ENCODE measurements at places on chromosomes 2 and 18.

DNA sequence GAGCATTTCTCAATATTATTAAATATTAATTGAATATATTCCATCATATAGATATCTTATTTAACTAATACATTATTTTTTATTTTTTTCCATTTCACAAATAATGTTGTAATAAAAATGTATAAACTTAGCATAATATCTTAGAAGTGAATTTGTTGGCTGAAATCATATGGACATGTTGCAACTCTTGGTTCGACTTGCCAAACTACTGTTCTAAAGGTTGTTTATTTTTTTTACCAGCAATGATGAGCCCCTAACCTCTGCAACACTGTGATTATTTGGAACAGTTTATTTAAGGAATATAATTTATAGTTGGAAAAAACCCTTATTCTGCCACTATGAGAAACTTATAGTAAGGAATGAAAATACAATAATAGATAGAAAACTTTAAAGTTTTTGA is 8.8 kb upstream of the NAB1 start:
- DNase-seq = no peak

- no peak for DNase-seq
Observed at GRCh38 chr2:158509928-158510797, 53.4 kb downstream of the PKP4 start.

- DNase-seq = no peak
Observed at GRCh38 chr2:236434593-236434992, 135.0 kb upstream of the ACKR3 start.

DNA sequence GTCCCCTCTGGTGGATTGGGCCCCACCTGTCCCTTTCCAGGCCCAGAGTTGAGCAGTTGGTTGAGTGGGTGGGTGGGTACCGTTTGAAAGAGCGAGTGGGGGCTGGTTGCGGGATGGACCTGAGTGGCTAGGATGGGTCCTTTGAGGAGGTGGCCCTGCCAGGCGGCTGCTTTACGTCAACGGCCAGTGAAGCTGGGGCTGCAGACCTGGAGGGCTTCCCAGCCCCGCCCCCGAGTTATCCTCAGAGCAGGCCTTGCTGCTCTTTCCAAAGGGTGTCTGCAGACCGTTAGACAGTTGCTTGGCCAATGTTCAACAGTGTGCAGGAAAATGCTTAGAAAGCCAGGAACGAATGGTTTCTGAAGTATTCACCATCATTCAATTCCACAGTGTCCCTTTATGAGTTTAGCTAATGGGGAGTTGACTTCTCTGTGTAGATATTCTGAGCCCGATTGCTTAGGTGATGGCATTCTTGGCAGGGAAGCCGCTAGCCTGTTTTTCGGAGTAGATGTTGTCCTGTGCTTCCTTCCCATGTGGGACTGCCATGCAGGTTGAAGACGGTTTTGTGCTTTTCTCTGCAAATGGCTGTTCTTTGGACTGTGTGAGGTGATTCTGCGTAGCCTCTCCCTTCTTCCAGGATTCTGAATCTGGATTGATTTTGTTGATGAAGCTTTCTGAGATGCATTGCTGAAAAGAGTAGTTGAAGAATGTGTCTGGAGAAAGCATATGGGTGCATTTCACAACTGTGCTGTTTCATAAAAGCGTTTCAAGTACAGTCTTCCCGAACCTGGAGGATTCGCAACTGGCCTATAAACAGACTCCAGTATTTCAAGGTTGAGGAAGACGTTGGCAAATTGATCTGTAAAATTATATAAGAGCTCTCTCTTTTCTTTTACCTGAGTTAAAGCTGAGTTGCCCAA is 45.8 kb downstream of the LDLRAD4 start:
- DNase-seq = no peak

GRCh38 chr2:62992561-62992960 is 58.1 kb upstream of the OTX1 start:
- no peak for DNase-seq

GRCh38 chr18:26926066-26926675 is 60.7 kb upstream of the AQP4 start:
- no peak for DNase-seq

GRCh38 chr18:49486134-49486533 is 900 bp downstream of the C18orf32 start:
- no peak for DNase-seq

- peak; percentile 4 for DNase-seq
Observed at GRCh38 chr2:43481927-43482542, 113.8 kb downstream of the THADA start.

GRCh38 chr2:127653421-127654083 is 7.6 kb downstream of the GPR17 start:
- DNase-seq = no peak

DNA sequence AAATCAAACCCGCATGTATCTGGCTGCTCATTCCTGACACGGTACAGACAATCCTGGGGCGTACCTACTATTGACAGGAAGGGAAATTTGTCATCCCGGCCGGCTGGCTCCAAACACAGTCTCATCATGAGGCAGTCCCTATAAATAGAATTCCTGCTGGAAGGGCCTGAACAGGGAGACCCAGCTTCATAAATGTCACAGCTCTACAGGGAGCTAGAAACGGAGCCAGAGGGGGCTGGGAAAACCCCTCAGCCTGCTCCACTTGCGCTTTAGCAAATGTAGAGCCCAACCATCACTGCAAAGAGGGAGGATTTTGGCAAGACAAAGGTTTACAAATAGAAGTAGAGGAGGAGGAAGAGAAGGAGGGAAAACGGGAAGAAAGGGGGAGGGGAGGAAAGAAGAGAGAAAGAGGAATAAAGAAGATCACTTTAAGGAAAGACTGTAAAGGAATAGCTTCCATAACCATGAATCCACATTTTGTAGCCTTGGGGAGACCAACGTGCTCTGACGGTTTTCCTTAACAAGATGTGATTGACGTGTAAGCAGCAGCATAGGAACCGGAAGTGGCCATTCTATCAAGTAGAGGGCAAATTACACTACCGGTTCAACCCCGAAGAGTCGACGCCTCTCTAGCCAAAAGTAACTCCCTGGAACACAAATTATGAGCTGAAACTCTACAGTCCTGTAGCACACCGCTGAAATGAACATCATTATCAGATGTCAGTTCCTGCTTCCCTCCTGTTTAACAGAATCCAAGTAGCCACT is 56.8 kb upstream of the TTN start:
- no peak for DNase-seq

- no peak for DNase-seq
Observed at GRCh38 chr2:236840857-236841256, 244.8 kb upstream of the COPS8 start.

DNA sequence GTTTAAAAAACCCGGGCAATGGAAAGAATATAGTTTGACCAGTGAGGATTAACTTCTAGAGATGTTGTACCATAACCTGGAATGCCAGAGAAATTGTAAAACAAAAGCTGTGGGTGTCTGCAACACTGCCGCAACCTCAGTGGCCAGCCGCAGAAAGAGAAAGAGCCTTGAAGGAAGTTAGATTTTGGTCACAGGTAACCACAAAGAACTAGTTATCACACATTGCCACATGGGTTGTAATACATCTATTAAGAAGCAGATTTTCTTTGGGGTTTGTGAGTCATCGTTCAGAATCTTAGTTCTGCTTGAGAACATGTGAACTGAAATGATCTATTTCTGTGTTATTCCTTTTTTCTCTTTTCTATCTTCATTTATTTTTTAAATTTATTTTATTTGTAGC is 222.9 kb upstream of the AGAP1 start:
- DNase-seq = no peak

GRCh38 chr2:37868866-37869265 is 56.2 kb upstream of the RMDN2 start:
- DNase-seq = no peak

DNA sequence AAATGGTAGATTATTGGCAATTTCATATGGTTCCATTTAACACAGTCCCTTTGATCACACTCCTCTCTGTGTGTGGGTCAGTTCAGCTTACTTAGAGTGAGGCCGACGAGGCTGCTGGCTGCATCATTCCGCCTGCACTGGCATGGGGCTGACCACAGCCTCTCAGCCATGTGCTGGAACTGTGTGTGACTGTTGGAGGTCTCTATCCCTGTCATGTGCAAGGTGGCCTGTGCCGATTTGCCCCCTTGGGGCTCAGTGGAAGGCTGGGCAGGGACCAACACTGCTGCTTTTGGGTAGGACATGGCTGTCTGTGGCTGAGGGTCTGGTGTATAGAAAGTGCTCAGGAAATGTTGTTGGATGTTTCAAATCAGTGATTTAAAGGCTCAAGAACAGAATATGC is 454.0 kb upstream of the HS6ST1 start:
- DNase-seq = no peak

GRCh38 chr18:46484971-46485370 is 172.0 kb downstream of the LOXHD1 start:
- DNase-seq = no peak

DNA sequence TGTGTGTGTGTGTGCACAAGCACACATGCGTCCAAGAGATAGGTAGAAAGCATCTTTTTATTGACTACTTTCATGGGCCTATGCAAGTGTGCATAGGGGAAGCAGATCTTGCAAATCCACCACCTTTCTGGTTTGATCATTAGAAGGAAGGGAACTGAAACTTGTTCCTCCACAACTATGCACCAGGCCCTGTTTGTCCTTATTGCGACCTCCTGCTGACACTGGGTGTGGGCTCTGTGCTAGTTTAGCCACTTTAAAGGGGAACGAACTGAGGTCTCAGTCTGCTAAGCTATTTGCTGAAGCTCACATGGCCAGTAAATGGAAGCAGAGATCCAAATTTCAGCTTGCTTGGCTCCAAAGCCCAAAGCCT is 32.1 kb upstream of the INSIG2 start:
- DNase-seq = peak; percentile 53

GRCh38 chr2:27781496-27781895 is 10.0 kb downstream of the MRPL33 start:
- DNase-seq = no peak

DNA sequence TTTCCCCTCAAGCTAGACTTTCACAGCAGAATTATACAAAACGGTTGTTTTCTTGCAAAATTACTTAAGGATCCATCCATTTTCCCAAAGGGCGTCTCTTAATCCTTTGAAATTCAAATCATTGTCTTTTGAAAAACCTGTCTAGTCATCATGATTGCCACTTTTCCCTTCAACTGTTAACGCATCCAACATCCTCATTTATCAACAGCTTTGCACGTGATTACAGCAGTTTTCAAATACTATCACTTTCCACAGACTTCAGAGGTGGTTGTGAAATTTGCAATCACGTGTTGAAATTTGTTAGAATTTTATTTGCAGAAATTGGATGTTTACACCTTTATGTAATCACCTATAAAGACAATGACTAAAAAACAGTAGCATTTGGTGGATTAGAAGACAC is 304.4 kb upstream of the SLC39A10 start:
- no peak for DNase-seq

DNA sequence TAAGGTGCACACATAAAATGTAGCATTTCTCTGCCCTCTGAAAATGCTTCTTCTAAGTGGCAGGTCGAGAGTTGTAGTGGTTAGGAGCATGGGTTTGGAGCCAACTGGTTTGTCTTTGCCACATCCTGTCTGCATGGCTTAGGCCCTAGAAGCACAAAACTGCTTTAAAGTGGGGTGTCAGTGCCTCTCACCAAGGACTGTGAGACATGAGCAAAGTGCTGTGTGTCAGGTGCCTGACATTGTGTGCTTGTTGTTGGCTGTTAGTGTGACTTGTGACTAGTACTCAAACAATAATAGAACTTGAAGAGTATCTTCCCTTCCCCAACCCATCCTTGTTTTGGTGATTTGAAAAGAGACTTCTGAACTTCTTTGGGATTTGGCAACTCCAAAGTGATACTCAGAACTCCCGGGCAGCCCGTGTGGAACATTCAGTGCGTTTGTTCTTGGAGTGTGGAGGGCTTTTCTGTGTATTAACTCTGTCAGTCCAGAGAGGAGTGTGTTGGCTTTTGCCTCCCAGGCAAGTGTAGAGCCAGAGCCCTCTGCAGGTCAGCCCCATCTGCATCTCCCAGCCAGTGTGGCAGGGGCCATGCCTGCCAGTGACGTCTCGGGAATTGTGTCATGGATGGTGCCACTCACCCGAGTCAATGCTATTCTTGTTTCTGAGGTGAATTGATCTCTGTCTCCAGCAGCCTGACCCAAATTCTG is 5.0 kb downstream of the MGAT5 start:
- no peak for DNase-seq

GRCh38 chr2:27779417-27780055 is 8.0 kb downstream of the MRPL33 start:
- no peak for DNase-seq

GRCh38 chr18:11279461-11279860 is 130.1 kb upstream of the PIEZO2 start:
- no peak for DNase-seq

DNA sequence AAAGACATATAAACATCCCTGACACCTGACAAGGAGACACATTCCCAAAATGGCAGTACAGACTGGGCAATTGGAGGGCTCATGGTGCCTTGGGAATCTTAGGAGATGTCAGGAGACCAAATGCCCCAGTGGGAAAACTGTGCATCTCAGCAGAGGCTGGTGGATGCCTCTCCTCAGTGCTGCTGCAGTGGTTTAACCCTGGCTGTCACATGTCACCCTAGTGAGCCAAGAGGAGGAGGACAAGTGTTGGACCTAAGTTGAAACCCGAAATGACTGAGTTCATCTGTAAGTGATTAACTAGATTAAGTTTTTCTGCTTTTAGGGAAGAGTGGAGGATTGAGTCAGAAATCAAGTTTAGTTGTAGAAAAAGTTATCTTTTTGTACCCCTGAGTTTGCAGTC is 5.2 kb upstream of the NAGK start:
- no peak for DNase-seq

GRCh38 chr18:64090876-64091275 is 58.0 kb downstream of the LINC00305 start:
- DNase-seq = no peak

GRCh38 chr2:50729306-50730049 is 302.5 kb downstream of the NRXN1 start:
- DNase-seq = no peak

- DNase-seq = no peak
Observed at GRCh38 chr18:74411475-74411874, 45.6 kb downstream of the DIPK1C start.

DNA sequence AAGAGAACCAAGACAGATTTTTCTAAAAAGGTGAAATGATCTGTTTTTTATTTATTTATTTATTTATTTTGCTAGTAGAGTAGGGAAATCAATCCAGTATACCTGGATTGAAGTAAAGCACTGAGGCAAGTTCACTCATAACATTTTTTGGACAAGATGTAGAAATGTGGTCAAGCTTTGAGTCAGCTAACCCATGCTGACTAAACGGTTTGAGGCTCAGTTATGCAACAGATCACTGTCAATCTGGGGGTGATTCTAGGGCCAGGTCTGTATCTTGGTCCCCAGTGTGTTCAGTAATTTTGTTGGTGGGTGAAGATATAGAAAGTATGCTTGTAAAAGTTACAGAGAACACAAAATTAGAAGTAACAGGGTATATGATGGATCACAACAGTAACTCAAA is 60.2 kb downstream of the RMDN2 start:
- DNase-seq = no peak

DNA sequence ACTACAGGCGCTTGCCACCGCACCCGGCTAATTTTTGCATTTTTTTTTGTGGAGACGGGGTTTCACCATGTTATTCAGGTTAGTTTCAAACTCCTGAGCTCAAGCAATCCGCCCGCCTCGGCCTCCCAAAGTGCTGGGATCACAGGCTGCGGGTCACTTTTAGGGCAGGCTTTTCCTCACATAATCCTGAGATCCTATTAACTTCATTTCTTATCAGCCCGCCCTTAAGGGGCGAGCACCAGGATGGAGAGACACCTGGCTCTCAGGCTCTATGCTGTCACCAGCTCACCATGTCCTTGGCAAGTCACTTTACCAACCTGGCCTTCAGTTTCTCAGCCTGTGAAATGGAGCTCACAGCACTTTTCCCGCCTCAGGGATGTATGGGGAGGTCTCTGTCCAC is 23.0 kb downstream of the ZFP36L2 start:
- DNase-seq = no peak

All from germinal center (tissue), 1 donor.